ENCODE measurements at places on chromosomes 1 and 21. TPM values are rescaled to one million over a fixed set of nuclear protein-coding genes. Genes with fewer than 3 reads are reported as not detected.
A peak's percentile ranks its signal among the peaks of the same experiment; 100 is the strongest.

DNA sequence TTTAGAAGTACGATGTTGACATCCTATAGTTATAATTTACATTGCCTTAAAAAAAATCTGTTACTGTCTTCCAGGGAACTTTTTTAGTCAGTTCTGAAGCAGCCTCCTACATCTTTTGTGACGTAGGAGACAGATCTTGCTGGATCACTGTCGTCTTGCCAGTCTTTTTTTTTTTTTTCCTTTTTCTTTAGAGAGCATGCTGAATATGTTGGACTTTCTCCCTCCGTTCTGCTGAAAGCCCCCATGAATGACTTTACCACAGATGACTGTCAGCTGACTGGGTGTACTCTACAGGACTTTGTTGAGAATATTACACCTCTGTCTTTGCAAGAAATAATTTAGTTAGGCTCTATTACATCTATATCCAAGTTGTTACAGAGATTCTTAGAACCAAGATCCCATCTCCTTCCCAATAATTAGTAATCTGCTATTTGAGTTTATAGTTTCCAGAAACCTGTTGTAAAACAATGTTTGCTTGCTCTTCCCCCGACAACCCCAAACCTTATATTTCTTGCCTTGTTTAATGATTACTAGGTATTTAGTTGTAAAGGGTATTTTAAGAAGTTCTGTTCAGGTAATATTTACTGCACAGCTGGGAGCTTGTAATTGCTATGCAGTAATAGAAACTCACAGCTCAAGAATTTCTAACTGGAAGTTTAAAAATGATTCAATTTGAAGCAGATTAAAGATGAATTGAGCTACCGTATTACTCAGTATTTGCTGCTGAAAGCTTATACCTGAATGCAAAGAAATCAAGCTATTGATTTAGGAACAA is 61.8 kb downstream of the RASAL2 start:
- no peak for DNase-seq
- H3K4me1 ChIP-seq, result no peaks in the 10 kb centered on the region
- no peak overlapping the region for H3K4me3 ChIP-seq
- no peak overlapping the region for H3K27ac ChIP-seq
- H3K36me3 ChIP-seq, result no peaks in the 10 kb centered on the region

DNA sequence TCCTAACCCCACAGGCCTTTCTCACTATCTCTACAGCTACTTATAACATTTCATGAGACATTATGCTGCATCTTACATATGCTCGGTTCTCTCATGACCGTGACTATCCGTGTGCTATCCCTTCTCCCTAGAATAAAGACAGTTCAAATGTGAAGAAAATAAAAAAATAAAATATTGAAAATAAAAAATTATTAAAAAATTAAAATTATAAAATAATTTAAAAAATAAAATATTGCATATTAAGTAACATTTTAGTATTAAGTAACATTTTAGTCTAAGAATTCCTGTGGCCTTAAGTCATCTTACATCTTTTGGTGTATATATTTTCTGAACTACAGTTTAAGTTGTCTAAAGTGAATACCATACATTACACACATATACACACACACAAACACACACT is 415.5 kb downstream of the DPYD start:
- no peaks in the 10 kb centered on the region for H3K27me3 ChIP-seq
- H3K36me3 ChIP-seq, result no peaks in the 10 kb centered on the region
- no peak overlapping the region for H3K4me3 ChIP-seq
- DNase-seq, result no peak
- H3K4me1 ChIP-seq, result no peaks in the 10 kb centered on the region

Gene ACTN2
- not detected for total RNA-seq

Gene CYP4Z1
- not detected for total RNA-seq

- no peaks in the 10 kb centered on the region for H3K36me3 ChIP-seq
- no peak overlapping the region for H3K4me3 ChIP-seq
- no peak for DNase-seq
- H3K27me3 ChIP-seq, result no peaks in the 10 kb centered on the region
- no peak overlapping the region for H3K27ac ChIP-seq
- peaks cover 9% of the 10 kb centered on the region for H3K4me1 ChIP-seq
Measured at GRCh38 chr1:53025034-53025768, 36.8 kb upstream of the PODN start.

DNA sequence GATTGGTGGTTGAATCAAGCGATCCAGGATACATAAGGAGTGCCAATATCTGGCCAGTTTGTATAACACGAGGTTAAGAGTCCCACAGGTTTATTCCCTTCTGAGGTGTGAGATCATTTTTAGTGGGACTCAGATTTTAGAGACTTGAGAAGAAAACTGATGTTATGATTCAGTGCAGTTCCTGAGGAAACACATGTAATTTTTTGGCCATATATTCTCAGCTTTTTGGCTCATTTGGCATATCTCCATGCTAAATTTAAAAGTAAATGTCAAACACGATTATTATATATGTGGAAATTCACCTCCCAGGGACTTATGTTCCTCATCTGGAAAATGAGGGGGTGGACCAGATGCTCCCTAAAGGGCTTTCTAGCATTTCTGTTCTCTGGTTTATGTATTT is 39.2 kb upstream of the SERBP1 start:
- H3K4me1 ChIP-seq, result no peaks in the 10 kb centered on the region
- H3K27ac ChIP-seq, result no peak overlapping the region
- no peak for DNase-seq

Gene EDARADD
- 0.38 TPM for total RNA-seq

DNA sequence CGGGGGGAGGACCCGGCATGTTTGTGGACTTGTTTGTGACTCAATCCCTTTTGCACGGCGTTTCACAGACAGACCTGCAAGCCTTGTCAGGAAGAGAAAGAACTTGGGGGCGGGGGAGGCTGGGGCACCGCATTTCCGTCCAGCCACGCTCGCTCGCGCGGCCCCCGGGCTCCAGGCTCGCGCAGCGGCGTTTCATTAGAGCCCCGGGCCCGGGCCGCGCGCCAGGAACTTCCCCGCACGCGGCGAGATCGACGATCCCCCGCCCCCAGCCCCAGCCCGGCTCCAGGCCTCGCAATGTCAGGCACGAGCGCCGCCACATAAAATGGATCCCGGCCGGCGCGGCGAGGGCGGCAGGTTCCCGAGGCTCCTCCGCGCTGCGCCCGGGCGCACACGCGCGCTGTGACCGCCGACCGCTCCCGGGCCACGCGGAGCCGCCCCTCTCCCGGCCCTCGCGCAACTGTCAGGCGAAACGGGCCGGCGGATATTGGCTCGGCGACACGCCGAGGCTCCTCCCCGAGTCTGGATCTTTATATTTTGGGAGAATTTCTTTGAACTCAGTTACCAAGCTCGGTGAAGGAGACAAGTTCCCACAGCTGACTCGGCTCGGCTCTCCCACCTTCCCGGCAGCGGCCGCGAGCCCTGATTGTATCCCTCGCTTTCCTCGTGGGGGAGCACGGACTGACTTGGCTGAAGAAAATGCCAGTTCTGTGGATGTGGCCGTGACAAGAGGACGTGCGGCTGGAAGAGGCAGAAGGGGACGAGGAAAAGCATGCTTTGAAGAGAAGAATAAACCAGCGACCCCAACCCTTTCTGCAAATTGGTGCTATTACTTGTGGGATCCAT is at the start of gene KIF26B:
KIF26B (plus strand) TSS at position 557 of the 843 bp plus-strand sequence. CDS start 440 bp downstream, outside the sequence.
- peaks cover 3% of the 10 kb centered on the region for H3K27me3 ChIP-seq
- H3K27ac ChIP-seq, result no peak within 1 kb of the TSS
- DNase-seq, result no peak
- no peaks in the 10 kb centered on the region for H3K36me3 ChIP-seq
- peak within 1 kb of the TSS; percentile 59 for H3K4me3 ChIP-seq

- H3K4me3 ChIP-seq, result no peak overlapping the region
- DNase-seq, result no peak
- H3K36me3 ChIP-seq, result no peaks in the 10 kb centered on the region
- H3K4me1 ChIP-seq, result no peaks in the 10 kb centered on the region
- no peak overlapping the region for H3K27ac ChIP-seq
Measured at GRCh38 chr1:238469146-238469631, 578.5 kb upstream of the ZP4 start.

Gene C1orf87
- not detected for total RNA-seq

GRCh38 chr1:165925498-165926079 is 98.2 kb downstream of the UCK2 start:
- H3K36me3 ChIP-seq, result no peaks in the 10 kb centered on the region
- no peak overlapping the region for H3K27ac ChIP-seq
- no peak for DNase-seq
- H3K4me1 ChIP-seq, result no peaks in the 10 kb centered on the region
- H3K4me3 ChIP-seq, result no peak overlapping the region
- no peaks in the 10 kb centered on the region for H3K27me3 ChIP-seq

- H3K4me3 ChIP-seq, result no peak overlapping the region
- no peak for DNase-seq
- H3K27me3 ChIP-seq, result no peaks in the 10 kb centered on the region
Measured at GRCh38 chr1:32618673-32619221, 31.6 kb downstream of the ZBTB8OS start.

Gene RAP1GAP
- total RNA-seq, result 0.60 TPM

- DNase-seq, result no peak
- H3K4me3 ChIP-seq, result no peak overlapping the region
- no peak overlapping the region for H3K27ac ChIP-seq
- no peaks in the 10 kb centered on the region for H3K27me3 ChIP-seq
- H3K36me3 ChIP-seq, result no peaks in the 10 kb centered on the region
Measured at GRCh38 chr1:86229405-86229975, 72.9 kb upstream of the COL24A1 start.

Gene ANGPTL3
- total RNA-seq, result not detected

DNA sequence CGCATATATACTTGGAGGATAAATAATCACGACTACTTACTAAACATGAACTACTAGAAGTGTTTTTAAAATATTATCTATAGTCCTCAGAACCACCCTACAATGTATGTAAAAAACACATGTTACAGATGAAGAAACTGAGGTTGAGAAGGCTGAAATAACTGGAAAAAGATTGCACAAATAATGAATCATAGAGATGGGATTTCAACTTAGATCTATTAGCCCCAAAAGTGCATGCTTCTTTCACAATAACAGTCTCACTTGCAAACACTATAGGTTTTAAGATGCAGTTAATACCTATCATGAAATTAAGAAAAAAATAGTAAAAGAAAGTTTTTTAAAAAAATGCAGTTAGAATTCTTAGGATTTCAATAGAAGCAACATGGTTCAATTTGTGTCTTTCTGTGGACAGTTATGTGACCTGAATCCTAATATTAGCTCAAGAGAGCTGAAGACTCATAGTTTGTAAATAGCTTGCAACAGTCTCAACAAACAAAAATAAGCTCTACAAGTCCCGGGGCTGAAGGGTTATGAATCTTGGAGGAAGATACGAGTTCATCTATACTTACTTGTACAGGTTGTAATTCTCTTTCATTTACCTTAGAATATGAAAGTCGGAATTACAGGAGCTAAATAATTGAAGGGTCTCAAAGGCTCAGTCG is 58.6 kb upstream of the NTPCR start:
- no peak overlapping the region for H3K4me3 ChIP-seq
- H3K4me1 ChIP-seq, result no peaks in the 10 kb centered on the region
- H3K36me3 ChIP-seq, result no peaks in the 10 kb centered on the region
- H3K27me3 ChIP-seq, result no peaks in the 10 kb centered on the region

DNA sequence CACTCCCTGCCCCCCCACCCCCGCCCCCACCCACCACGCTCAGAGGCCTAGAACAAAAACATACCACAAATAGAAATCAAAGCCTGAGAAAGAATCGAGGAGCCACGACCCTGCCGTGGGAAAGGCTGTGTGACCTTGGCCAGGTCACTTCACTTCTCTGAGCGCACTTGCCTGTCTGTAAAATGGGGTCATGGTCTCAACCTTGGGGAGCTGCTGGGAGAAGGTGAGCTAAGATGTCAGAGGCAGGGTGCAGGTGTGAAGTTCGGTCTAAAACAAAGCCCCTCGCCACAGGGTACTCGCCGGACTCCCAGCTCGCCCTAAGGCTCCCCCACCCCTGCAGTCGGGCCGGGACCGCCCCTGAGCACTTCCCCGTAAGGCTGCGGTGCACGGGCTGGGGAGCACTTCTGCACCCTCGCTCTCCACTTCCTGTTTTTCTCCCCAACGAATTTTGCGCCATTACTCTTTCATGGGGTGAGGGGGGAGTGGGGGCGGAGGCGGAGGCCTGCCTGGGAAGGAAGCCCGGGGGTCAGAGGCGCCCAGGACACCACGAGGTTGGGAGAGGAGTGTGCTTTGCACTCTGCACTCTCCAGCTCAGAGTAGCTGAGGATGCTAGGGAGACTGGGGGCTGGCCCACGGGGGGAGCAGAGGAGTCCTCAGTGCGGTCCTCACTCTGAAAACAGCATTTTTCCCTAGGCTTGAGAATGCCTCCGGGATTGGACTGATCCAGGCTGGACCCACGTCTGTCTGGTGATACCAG is 21.9 kb upstream of the PIK3CD start:
- H3K4me1 ChIP-seq, result peaks cover 35% of the 10 kb centered on the region
- no peaks in the 10 kb centered on the region for H3K27me3 ChIP-seq
- peak; percentile 83 for DNase-seq
- peak overlapping the region; percentile 64 for H3K4me3 ChIP-seq
- no peaks in the 10 kb centered on the region for H3K36me3 ChIP-seq

GRCh38 chr1:196733091-196733970 is 41.3 kb upstream of the CFHR3 start:
- H3K36me3 ChIP-seq, result no peaks in the 10 kb centered on the region
- no peaks in the 10 kb centered on the region for H3K4me1 ChIP-seq
- no peak for DNase-seq

DNA sequence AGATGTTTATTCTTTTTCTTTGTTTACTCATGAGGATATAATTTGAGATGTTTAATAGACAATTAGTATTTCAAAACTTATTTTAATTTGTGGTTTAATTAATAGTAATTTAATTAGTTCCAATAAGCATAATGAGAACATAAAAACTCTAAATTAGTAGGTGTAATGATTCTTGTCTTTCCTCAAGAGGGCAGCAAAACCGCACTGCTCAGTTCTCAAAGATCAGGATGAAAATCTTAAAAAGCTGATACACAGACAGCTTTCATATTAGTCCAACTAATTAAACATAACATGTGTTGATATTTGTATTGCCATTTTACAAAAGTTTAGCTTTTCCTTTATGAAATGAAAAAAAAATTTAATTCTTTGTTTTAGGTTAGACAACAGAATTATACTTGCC is 106.7 kb upstream of the C21orf91 start:
- no peak overlapping the region for H3K27ac ChIP-seq
- no peak for DNase-seq

- DNase-seq, result no peak
- no peaks in the 10 kb centered on the region for H3K27me3 ChIP-seq
- no peak overlapping the region for H3K27ac ChIP-seq
- no peak overlapping the region for H3K4me3 ChIP-seq
- no peaks in the 10 kb centered on the region for H3K4me1 ChIP-seq
- no peaks in the 10 kb centered on the region for H3K36me3 ChIP-seq
Measured at GRCh38 chr21:41509145-41509496, 1.2 kb upstream of the TMPRSS2 start.

- no peaks in the 10 kb centered on the region for H3K4me1 ChIP-seq
- no peaks in the 10 kb centered on the region for H3K36me3 ChIP-seq
Measured at GRCh38 chr1:214192825-214193643, 87.9 kb upstream of the SMYD2 start.

Gene NBPF6
- total RNA-seq, result not detected

Gene PRELP
- not detected for total RNA-seq

DNA sequence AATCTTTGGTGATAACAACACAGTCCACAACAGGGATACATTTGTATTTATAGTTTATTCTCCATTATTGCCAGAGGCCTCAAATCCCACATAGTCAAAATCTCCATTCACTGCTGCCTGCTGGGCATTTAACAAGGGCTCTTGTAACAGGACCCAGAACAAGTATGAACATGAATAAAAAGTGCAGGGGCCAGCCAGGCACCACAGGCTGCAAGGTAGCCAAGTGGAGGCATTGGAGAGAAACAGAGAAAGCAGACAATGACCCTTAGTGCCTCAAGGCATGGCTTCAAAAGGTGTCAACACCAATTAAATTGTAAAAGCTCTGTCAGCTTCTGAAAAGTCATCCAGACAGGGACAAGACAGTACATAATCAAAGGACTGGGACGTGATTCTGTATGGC is 116.8 kb downstream of the ATP6V1G3 start:
- no peaks in the 10 kb centered on the region for H3K36me3 ChIP-seq
- no peaks in the 10 kb centered on the region for H3K27me3 ChIP-seq
- no peak for DNase-seq
- H3K4me1 ChIP-seq, result no peaks in the 10 kb centered on the region
- H3K27ac ChIP-seq, result no peak overlapping the region

Measured in naive thymus-derived CD4-positive, alpha-beta T cell (primary cell).